COR-L47 (cell line): ENCODE measurements at places on chromosomes 1 and 21.

DNA sequence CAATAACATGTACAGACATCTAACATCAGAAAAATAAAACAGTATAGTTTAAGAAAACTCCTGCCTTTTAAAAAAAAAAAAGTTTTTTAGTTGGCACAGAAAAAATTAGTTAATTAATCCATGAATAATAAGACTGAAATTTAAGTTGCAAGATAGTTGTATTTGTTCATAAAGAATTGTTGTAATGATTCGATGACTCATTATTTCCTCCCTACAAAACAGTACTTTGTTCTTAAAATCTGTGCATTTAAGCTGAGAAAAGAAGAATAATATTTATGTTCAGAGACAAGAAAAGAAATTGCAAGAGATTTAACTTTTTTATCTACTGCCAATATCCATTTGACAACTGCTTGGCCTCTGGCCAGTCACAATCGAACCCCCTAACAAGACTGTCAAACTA lies 894.7 kb downstream of the ADGRL2 start:
- DNase-seq, result no peak

DNA sequence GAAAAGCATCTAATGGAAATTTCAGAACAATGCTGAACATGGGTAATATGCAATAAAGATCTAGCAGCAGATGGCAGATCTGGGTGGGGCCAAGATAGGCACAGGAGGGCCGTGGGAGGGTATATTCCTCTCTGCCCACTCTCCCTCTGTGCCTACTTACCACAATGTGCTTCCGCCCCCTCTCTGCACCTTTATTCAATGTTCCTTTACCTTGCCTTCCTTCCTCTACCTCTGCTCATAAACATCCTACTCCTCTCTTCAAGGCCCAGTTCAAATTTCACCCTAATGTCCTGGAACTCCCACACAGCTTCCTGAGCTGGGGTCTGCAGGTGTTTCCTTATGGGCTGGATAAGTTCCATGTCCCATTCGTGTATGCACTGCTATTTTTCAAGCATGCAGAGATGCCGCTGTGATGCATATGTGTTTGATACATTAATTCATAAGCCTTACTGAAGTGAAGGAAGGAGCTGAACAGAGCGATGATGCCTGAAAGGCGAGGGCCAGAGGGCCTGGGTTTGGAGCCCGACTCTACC lies 65.6 kb upstream of the EDEM3 start:
- no peak for DNase-seq

DNA sequence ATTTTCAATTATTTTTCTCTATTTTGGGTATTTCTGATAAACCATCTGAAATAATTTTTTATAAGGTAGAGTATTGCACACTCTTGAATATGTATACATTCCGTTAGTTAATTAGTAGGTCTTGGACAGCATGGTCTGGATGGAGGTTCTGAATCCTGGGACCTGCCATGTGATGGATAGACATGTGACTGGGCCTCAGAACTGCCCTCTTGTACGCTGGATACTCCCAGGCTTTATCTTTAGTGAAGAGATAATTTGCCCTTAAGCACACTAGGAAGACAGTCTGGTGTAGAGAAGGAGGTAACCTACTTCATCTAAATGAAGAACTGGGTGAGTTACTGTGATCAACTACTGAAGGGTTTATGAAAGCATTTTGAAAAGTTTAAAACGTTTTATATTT lies 48.9 kb downstream of the CNIH3 start:
- no peak for DNase-seq

- DNase-seq, result no peak
Measured at GRCh38 chr1:92575123-92575522, 88.4 kb upstream of the GFI1 start.

- DNase-seq, result no peak
Measured at GRCh38 chr1:171785766-171786165, 4.3 kb downstream of the METTL13 start.
